Stimulated activated CD4-positive, alpha-beta T cell treated with anti-CD3 and anti-CD28 coated beads, Interleukin-1b, Interleukin-23, amount 100 ng/mL, for 1 hour (primary cell): ENCODE measurements at places on chromosomes 2 and 18.

DNA sequence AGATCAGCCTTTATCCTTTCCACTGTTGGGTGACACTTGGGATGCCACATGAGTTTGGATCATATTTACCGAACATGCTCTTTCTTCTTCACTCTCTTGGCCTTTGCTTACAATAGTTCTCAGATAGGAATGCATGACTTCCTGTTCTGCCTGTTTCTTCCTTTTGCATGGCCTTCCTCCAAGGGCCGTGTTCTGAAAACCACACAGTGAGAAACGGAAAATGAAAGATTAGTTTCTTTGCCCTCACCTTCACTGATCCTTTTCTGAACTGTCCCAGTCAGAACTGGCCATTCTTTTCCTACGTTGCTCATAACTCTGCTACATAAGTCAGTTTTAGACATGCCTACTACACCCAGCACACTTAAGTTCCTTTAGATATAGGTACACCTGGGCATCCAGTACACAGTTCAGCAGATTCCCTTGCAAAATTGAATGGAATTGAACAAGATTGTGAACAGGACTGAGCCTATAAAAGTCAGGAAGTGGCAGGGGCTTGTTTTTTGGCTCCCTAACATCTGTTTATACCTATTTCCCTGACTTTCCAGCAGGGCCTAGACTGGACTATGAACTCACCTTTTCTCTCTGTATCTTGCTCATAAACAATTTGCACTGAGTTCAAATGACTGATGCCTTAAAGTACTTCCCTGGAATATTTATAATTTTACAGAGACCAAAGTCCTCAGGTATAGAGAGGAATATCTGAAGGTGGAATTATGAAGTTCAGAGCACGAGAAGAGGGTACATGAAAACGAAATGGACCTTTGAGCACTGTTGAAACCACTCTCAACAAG is 186.4 kb upstream of the ST6GAL2 start:
- no peak for DNase-seq

- DNase-seq: no peak
Measured at GRCh38 chr18:76353500-76353899, 141.5 kb downstream of the ZNF516 start.

DNA sequence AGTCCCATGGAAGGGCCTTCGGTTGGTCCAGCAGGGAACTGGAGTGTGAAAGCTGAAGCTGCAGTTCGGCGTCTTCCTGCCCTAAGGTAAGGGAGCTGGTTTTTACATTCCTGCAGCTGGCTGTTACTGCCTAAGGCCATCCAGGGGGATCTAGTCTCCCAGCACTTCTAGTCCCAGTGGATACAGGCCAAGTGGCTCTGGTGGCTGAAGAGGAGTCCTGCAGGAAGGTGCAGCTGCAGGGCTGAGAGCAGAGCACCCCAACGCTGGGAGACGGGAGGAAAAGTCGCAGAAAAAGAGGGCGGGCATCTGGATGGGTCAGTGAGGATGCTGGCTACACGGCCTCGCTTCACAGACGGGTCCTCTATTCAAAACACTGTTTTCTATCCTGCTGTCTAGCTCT is 225.0 kb upstream of the HS6ST1 start:
- no peak for DNase-seq

DNA sequence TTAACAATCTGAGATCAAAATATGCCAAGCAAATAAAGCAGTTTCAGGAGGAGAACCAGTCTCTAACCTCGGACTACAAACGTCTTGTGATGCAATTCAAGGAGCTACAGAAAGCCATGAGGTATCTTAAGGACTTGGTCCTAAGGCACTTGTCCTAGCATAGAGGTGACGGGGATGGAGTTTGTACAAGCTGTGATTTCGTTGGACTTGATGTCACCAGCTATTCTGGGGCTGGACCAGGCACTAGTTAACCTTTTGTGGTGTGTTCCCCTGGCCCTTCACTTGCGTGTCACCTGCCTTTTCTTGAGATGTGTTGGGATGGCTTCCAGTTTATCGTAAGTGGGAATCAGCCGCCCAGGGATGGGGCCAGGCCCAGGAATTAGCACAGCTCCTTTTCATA is 33.7 kb downstream of the OTOF start:
- DNase-seq: no peak

DNA sequence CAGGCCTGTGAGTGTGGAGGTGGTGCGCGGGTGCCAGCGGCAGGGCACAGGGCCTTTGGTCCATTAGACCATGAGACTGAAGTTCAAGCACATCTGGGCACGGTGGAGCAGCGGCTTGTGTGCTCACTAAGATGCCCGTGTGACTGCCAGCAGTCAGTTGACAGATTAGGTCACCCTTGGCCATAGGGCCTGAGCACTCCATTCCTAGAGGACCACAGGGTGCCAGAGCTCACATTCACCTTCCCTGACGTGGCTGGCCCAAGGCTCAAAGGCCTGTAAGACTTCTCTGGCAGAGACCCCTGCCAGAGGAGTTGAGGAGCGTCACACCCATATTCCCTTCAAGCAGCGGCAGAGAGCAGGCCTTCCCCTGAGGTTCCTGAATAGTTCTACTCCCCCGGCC is 650 bp downstream of the LHCGR start:
- DNase-seq: no peak

- no peak for DNase-seq
Measured at GRCh38 chr2:238859636-238860347, 11.9 kb downstream of the TWIST2 start.

- no peak for DNase-seq
Measured at GRCh38 chr18:13217971-13218367, 591 bp upstream of the LDLRAD4 start.

DNA sequence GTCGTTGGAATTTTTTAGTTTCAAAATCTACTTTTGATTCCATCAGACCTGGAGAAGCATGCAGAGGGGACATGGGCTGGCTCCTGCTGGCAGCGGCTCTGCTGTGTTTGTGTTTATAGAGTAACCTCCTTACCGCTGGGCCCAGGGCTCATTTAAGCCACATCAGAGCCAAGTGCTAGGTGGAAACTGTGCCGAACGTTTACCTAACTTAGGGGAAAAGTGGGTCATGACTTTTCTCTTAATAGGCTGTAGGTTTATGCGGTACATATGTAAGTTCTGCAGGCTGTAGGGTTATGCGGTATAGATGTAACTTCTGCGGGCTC is 17.7 kb downstream of the CNDP2 start:
- no peak for DNase-seq

GRCh38 chr2:239182981-239183791 is 217.6 kb downstream of the HDAC4 start:
- DNase-seq: no peak

GRCh38 chr2:238524426-238524983 is 97.8 kb downstream of the ASB1 start:
- no peak for DNase-seq

GRCh38 chr2:48860380-48860779 is 104.9 kb upstream of the LHCGR start:
- no peak for DNase-seq

GRCh38 chr18:9734189-9734588 is 26.1 kb downstream of the RAB31 start:
- no peak for DNase-seq

GRCh38 chr18:49626842-49627467 is 65.1 kb downstream of the LIPG start:
- no peak for DNase-seq

DNA sequence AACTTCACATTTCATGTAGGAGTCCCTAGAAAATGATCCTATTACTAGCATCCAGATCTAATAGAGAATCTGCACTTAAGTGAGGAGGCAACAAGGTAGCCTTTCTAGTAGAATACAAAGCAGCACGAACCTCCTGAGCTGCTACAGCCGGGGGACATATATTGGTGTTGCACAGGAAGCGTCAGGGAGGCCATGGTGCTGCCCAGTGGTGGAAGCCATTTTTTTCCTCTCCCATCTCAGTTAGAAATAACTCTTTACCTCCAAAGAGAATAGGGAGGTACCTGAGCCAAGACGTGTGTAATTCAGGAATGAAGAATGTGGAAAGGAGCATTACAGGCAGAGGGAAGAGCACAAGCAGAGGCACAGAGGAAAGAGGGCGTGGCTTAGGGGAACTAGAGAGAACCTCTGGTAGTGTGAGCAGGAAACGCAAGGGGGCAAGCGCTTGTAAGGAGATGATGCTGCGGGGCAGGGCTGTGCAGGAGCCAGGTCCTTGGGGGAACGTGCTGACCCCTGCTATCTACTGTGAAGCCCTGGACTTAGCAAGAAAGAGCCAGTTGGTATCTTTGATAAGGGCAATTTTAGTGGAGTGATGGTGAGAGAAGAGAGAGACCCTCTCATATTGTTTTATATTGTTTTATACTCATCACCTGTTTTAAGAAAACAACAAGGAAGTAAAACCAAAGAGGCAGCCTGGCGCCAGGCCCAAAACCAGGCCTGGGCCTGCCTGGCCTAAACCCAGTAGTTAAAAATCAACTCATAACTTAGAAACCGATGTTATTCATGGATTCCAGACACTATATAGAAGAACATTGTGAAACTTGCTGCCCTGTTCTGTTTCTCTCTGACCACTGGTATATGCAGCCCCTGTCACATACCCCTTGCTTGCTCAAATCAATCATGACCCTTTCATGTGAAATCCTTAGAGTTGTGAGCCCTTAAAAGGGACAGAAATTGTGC is 50.0 kb upstream of the TTC39C start:
- peak; percentile 13 for DNase-seq

DNA sequence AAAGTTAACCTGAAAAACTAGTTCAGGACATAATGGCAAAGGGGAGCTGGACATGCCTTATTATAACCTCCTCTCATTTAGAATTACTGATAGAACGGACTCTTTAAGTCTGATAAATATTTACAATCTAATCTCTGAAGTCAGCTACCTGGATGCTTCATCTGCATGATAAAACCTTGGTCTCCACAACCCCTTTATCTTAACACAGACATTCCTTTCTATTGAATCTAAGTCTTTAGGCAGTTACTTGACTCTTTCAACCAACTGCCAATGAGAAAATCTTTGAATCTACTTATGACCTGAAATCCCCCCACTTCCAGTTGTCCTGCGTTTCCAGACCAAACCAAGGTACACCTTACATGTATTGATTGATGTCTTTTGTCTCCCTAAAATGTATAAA is 191.2 kb upstream of the LRRTM4 start:
- no peak for DNase-seq

GRCh38 chr18:69787825-69788547 is 159.7 kb downstream of the CD226 start:
- DNase-seq: no peak

GRCh38 chr18:24514439-24514838 is 54.0 kb downstream of the HRH4 start:
- DNase-seq: no peak

GRCh38 chr2:75289771-75290170 is 90.5 kb upstream of the TACR1 start:
- no peak for DNase-seq

DNA sequence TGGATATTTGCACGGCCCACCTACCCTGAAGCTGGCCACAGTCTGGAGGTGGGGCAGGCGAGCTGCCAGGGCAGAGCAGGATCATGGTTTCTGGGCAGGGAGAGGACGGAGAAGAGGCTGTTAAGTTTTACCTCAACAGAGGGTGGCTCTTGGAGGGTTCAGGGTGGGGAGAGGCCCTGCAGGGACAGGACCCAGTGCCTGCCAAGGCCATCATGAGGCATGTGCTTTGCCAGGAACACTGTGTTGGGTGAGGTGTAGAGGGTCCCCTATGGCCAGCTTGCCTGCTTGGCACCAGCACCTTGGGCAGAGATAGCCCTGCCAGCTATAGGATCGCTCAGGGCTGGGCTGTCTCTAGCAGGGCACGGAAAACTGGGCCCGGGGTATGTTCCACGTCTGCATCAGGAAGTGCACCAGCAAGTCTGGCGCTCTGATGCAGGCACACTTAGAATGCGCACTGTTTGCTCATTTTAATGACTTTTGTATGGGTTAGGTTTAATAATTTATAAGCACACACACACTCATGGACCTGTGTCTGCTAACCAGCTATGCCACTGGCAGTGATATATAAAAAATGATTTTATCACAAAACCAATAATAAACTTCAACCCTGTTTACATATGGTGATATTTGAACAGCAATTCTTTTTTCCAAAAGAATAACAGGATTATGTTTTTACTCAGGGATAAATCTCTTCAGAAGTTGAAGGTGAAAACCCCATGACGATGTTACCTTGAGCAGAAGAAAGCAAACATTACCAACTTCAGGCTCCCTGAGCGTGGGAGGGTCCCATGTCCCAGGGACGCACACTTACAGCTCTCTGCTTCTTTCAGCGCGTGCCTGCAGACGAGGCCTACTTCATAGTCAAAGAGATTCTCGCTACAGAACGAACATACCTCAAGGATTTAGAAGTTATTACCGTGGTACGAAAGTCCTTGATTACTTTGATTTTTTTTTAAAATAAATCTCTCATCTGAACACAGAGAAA is 46.4 kb downstream of the STK25 start:
- DNase-seq: no peak

GRCh38 chr2:12486205-12487118 is 230.3 kb upstream of the TRIB2 start:
- DNase-seq: no peak

GRCh38 chr2:69020496-69021426 is 7.8 kb downstream of the ANTXR1 start:
- no peak for DNase-seq

DNA sequence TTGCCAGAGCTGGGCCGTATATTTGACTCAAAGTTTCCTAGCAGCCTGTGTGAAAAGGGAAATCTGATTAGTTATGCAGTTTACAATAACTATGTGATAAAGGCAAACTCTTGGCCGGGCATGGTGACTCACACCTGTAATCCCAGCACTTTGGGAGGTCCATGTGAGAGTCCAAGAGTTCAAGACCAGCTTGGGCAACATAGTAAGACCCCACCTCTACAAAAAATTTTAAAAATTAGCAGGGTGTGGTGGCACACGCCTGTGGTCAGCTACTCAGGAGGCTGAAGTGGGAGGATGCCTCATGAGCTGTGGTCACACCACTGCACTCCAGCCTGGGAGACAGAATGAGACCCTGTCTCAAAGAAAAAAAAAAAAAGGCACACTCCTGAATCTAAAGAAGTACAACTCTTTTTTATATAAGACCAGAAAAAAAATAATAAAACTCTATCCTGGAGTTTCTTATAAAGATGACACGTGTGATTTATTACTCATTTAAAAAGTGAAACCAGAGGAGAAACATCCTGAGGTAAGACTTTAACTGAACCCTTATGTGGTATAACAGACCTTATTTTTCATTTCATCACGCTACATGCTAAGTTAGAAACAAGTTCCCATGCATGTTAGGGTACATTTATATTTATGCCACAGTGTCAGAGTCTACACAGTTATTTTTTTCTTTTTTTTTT is 32.6 kb upstream of the KCMF1 start:
- no peak for DNase-seq

GRCh38 chr2:174522553-174522952 is 35.7 kb upstream of the GPR155 start:
- DNase-seq: no peak

DNA sequence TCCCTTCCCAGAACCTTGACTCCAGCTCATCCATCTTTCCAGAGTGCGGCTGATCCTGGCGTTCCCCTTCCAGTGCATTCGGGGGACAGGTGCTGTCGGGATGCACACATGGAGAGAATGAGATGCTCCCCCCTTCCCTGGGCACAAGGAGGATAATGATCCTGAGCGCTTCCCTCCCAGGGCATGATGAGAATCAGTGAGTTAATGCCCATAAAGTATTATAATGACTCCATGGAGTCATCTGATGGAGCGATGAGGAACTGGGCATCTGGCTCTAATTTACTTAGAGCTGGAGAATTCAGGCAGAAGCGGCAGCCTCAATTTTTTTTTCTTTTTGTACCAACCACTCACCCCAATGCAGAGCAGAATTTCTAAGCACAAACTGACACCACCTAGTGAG is 79.6 kb upstream of the SKOR2 start:
- no peak for DNase-seq

GRCh38 chr2:71457923-71458322 is 4.6 kb downstream of the DYSF start:
- no peak for DNase-seq

GRCh38 chr2:240985881-240986786 is 12.3 kb upstream of the SNED1 start:
- no peak for DNase-seq
